ENCODE measurements at places on chromosomes 6 and 20.

GRCh38 chr20:37677969-37678861, 15.6 kb upstream of the CTNNBL1 start:
- DNase-seq, result no peak

DNA sequence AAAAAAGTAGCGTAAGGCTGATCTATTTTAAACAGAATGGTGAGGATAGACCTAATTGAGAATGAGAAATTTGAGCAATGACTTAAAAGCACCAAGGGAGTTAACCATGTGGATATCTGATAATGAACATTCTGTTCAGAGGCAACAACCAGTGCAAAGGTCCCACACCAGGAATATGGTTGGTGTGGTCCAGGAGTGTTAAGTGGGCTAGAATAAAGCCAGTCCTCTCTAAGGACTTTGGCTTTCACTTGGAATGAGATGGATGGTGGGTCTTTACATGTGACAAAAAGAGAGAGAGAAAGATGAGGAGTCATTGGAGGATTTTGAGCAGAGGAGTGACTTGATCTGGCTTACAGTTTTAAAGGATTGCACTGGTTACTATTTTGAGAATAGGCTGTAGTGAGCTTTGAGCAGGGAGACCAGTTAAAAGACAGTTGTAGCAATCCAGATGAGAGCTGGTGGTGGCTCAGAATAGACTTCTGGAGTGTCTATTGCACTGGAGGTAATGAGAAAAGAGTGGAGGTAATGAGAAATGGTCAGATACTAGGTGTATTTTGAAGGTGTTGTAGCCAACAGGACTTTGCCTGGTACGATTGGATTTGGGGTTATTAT, 89.8 kb downstream of the SCAF8 start:
- no peak for DNase-seq

DNA sequence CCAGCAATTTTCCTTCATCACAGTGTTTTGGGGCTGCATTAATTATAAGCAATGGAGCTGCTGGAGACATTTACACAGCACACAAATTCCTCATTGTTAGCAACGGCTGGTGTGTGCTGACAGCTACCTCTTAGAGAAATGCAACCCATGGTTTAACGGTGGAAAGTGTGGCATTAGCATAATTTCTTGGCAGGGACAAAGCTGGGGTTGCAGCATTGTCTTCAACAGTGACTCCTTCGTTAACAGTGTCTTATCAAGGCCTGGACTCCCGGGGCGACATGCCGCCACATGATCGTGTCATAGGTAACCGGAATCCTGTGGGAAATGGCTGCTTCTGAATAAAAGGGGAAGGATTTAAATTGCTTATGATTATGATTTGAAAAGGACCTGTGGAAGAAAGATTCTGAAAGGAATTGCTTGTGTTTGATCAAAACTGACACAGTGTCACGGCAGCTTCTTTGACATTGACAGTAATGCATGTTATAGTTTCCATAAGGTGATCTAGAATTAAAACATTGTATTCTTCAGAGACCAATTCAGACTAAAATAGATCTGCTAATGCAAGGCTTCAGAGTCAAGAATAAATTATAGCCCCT, 128.0 kb downstream of the UST start:
- DNase-seq, result no peak

GRCh38 chr6:12103158-12103557, 91.0 kb downstream of the HIVEP1 start:
- no peak for DNase-seq

GRCh38 chr20:50272030-50272723, 81.5 kb downstream of the CEBPB start:
- DNase-seq, result no peak

GRCh38 chr6:39422238-39422637, 99.7 kb upstream of the KCNK16 start:
- DNase-seq, result no peak

DNA sequence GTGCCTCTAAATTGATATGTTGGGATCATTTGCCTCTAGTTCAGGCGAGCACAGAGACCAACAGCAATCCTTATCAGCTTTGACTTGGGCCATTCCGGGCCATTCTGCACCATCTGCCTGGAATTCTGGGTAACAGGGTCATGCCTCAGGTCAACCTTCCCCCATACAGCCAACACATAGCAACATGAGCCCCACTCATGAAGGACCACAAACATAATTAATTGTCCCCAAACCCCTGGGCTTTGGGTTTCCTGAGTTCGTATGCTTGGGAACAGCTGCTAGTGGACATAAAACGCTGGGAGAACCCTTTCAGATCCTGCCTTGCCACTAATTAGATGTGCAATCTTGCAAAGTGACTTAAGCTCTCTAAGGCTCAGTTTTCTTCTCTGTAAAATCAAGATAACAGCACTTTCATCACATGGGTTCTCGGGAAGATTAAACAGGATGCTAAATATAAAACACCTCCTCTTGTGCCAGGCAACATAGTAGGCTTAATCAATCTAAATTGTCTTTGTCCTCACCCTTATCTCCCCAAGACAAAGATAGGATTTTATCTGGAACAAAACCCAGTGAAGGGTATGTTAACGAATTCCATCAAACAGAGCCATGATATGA, 426.5 kb downstream of the CD83 start:
- no peak for DNase-seq
